OCI-LY7 (cell line): ENCODE measurements at places on chromosomes 11 and 22. TPM values are rescaled to one million over a fixed set of nuclear protein-coding genes. Genes with fewer than 3 reads are reported as not detected.

DNA sequence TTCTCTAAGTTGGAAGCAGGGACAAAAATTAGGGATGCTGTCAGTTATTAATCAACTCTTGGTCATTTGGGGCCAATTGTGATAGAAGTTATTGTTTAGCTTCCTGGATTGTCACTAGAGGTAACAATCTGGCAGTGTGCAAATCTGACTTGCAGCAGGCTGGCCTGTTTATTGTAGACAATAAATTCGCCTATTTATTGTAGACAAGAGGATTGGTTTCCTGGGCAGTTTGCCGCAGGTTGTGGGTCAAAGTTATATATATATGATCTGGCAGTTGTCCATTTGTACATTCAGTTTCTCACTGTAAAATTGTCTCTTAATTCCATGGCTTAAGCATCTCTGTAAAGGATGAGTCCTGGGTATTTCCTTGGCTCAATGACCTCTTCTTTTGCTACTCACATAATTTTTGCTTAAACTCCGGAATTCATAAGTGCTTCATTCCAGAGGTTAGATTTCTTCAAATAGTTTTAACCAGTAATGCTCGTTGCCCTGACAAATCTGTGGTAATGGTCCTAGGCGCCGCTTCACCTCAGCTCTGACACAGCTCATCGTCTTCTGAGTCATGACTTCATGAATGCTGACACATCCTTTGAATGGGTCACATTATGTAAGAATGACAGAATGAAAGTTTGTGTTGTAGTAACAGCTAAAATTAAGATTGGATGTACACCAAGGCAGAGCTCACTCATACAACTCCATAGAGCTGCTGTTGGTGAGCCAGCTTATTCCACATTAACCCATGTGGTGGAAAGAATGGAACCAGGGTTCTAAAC lies 7.8 kb upstream of the MMP3 start:
- DNase-seq = no peak

DNA sequence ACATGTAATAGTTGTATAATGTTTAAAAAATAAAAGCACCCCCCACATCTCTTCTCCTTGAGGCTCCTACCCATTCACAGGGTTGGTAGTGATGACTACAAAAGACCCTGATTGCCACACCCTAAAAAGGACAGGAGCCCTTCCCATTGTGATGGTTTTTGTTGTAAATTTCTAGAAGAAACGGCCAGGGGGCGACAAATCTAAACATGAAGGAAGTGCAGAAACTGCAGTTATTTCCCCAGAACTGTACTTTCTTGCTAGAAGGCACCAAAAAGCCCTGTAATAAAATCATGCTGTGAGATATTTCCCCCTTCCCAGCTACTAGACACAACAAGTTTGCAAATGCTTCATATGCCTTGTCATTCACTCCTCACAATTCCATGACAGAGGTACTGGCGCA lies 10.8 kb downstream of the PRR5L start:
- no peak for DNase-seq

- DNase-seq = no peak
Observed at GRCh38 chr22:38335077-38335476, 17.8 kb upstream of the CSNK1E start.

DNA sequence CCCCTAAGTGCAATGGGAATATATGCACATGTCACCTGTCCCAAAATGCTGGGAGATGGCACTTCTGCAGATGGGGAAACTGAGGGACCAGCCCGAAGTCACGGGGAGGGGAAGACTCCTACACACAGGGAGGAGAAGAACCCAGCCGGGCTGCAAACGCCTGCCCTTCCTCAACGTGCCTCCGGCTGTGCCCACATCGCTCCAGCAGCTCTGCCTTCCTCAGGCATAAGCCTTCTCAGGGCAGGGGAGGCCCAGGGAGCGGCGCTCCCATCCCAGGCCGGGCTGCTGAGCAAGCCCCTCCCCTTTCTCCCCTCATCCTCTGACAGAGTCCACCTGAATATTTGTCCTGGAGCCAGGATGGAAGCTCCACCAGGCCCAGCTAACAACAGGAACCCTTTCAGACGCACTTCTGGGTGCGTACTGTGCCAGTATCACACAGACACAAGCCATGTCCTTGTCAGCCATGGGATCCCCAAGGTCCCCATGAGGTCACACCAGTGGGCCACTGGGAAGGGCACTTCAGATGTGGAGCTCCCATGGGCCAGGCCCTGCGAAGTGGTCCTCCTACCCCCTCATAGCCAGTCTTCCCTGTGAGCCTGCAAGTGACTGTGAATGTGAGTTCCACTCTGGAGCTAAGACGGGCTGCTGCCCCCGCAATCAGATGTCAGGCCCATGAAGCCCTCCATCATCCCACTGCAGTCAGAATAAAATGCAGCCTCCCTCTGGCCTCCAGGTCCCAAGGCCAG lies 2.5 kb upstream of the CD81 start:
- no peak for DNase-seq

DNA sequence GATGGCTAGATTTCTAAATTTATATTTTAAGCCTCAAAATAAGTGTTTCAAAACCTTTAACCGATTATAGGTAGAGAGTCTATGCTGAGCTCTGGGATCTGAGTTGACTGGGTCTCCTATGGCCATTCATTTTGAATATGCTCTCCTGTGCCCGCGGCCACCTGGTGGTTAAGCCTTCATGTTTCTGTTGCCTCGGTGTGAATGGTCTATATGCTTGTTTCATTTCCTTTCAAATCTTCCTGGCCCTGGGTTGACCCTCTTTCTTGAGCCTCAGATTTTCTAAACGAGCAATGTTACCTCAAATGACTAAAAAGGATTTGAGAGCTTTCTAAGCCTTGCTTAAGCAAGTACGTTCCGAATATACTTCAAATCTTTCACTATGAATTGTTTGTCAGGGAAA lies 789.4 kb upstream of the KIRREL3 start:
- DNase-seq = peak; percentile 8

DNA sequence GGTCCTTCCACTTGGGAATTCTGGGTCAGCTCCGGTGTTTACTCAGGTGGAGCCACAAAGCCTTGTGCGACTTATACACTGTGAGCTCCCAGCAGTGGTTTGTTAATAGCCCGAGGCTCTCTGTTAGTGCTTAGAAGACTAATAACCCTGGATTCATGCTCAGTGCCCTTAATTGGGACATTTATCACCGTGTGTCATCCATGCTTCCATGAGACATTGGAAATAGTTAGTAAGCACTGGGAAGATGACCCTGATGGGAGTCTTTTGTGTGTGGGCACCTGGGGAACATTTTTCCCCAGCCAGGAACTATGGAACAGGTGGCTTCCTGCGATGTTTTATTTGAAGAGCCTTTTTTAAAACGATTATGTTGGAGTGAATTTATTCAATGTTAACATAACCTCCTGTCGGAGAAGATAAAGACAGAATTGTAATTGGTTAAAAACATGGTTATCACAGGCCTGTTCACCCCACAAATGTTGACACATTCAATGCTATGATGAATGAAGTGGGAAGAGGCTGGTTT lies 188.9 kb downstream of the MYO18B start:
- DNase-seq = no peak

GRCh38 chr11:1807264-1807995 lies 27.4 kb upstream of the SYT8 start:
- DNase-seq = no peak

The BEST1 gene
- 1.9 and 3.3 TPM in 2 replicates for total RNA-seq

The TXN2 gene
- total RNA-seq = 94.2 and 106 TPM in 2 replicates

The GLYATL1 gene
- not detected in 2 replicates for total RNA-seq

The DEUP1 gene
- total RNA-seq = not detected in 2 replicates

The RNF215 gene
- 12.3 and 13.8 TPM in 2 replicates for total RNA-seq

The CCDC81 gene
- total RNA-seq = 0.87 and 1.0 TPM in 2 replicates

The FAT3 gene
- not detected in 2 replicates for total RNA-seq
